ENCODE measurements at places on chromosomes 12 and 14.

- no peak for DNase-seq
Measured at GRCh38 chr12:67377021-67377420, 107.9 kb downstream of the CAND1 start.

GRCh38 chr12:33634544-33634943 is 194.9 kb upstream of the SYT10 start:
- DNase-seq = no peak

- DNase-seq = no peak
Measured at GRCh38 chr12:50517421-50518048, 12.8 kb downstream of the DIP2B start.

DNA sequence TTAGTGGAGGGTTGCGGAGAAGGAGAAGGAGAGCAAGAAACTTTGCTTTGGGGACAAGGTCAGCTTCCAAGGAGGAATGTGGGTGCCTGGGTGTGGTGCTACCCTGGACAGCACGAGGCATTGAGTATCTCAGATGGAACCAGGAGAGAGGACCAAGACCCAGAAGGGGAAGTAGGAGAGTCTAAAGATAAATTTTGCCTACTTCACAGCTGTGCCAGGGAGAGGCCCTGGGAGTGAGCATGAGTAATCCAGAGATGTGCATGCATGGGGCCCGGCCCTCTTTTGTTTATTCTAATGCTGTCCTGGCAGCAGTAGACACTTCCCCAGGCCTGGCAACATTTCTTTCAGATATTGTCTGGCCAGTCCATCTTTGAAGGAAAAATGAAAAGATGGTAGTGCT is 49.5 kb upstream of the GNPNAT1 start:
- DNase-seq = no peak

- DNase-seq = no peak
Measured at GRCh38 chr12:79411791-79412190, 279.0 kb downstream of the PAWR start.

- peak; percentile 33 for DNase-seq
Measured at GRCh38 chr12:91109148-91109564, 2.1 kb downstream of the LUM start.

DNA sequence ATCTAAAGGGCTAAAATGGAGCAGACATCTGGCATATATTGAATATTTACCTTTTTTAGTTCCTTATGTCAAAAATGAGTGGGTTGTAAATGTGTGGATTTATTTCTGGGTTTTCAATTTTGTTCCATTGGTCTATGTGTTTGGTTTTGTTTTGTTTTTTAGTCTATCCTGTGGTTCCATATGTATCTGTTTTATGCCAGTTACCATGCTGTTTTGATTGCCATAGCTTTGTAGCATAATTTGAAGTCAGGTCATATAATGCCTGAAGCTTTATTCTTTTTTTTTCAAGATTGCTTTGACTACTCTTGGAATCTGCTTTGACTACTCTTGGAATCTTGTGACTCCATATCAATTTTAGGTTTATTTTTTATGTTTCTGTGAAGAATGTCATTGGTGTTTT is 133.2 kb downstream of the MIPOL1 start:
- no peak for DNase-seq

- peak; percentile 53 for DNase-seq
Measured at GRCh38 chr12:92505254-92506231, 197.2 kb upstream of the PLEKHG7 start.

Data from stimulated activated CD4-positive, alpha-beta T cell treated with anti-CD3 and anti-CD28 coated beads, Interleukin-12 subunit alpha, Interleukin-12 subunit beta, amount 100 ng/mL, for 4 hours (primary cell).